Cardiac fibroblast (primary cell): ENCODE measurements at places on chromosomes 12 and 14.

DNA sequence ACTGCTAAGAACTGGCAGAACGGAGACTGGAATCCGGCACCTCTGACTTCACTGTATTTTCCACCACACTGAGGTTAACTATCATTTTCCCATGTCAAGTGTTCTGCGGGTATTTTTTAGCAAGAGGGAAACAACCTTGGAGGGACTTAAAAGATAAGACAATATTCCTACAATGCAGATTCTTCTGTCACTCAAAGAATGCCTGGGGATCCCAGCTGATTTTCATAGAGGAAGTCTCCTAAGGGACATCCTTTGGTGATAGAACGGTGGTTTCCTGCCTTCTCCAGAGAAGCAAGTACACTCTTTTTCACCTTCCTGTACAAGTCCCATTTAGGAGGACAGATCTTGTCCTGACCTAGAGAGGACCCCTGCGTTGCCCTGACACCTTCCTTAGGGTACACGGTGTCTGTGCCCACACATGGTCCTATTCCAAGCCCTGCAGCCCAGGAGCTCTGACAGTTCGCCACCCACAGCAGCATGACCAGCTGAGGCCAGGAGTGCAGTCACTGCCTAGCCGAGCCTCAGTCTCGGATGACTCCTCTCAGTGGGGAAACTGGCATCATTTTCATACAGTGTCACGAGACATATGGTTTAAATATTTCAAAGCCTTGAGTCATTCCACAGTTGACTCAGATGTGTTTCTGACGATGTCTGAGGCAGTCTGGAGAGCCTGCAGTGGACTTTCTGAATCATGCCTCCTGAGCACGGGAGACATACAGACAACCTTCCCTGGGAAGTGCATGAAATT is 181.3 kb upstream of the FKBP4 start:
- DNase-seq, result peak; percentile 90

DNA sequence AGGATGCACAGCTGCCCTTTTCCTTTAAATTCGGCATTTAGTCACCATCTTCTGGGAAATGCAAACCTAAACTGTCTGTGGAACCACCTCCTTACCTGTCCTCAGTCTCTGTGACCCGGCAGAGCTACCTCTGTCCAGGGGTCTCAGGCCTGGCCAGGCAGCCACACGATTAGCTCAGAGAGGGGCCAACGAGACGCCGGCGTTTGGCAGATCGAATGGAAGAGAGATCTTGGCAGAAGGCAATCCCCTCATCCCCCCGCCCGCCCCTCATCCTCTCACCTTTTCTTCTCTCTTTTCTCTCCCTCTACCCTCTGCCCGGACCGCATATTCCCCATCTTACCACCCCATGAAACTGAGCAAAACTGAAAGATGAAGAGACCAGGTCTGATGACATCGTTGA is 101.0 kb downstream of the PIWIL1 start:
- DNase-seq, result no peak

GRCh38 chr14:103538291-103539055 is 9.5 kb downstream of the TRMT61A start:
- DNase-seq, result no peak

DNA sequence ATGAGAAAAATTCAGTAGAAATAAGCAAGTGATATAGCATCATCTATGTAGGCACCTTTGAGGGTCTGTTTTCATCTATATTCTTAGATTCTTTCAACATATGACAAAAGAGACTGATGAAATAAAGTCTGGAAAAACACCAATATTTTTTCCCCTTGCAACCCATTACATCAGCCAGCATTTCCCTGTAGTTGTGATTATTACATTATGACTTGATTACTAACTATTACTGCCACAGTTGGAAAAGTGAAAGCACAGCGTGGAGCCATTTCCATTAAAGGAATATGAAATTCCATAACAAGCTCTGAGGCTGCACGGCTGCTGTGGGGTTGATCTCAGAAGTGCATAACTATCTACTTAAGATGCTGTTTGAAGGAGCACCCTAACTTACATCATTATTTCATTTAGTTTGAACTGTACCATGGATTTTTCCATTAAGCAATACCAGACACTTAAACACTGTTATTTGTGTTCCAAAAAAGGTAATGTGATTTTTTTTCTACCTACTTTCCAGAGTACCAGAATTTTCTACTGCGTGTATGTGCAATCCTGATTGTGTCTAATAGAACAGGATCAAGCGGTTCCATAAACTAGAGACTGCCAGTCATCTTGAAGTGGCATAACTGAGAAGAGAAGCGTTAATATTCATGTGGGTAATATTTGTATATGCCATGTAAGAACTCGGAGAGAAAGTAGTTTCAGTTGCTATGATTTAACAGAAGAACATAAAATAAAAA is 405.5 kb downstream of the MDGA2 start:
- no peak for DNase-seq

DNA sequence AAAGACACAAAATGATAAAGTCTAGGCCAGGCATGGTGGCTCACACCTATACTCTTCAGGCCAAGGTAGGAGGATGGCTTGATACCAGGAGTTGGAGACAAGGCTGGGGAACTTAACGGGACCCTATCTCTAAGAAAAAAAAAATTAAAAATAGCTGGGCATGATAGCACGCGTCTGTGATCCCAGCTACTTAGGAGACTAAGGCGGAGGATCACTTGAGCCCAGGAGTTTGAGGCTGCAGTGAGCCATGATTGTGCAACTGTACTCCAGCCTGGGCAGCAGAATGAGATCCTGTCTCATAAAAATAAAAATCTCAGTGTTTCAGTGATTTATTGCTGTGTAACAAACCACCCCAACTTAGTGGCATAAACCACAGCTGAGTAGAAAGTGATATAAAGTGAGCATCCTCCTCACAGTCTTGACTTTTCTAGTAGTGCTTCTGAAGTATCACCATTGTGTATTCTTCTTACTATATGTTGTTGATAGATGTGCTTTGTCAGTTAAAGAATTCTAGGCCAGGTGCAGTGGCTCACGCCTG is 10.6 kb upstream of the ATF1 start:
- DNase-seq, result no peak

DNA sequence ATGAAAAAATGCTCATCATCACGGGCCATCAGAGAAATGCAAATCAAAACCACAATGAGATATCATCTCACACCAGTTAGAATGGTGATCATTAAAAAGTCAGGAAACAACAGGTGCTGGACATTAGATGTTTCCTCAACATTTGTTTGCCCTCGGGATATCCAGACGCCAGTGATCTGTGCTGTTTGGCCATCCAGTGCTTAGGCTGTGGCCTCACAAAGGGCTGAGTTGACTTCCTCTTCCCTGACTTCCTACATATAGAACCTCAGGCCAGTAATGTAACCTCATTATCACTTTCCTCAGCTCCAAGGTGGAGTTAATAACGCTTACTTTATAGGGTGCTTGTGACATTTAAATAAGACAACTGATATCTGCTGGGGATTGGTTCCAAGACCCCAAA is 51.8 kb downstream of the SLC15A5 start:
- DNase-seq, result no peak

- no peak for DNase-seq
Observed at GRCh38 chr14:90533591-90534021, 136.8 kb downstream of the CALM1 start.

GRCh38 chr12:6118891-6119568 is 5.4 kb downstream of the VWF start:
- DNase-seq, result peak; percentile 22

DNA sequence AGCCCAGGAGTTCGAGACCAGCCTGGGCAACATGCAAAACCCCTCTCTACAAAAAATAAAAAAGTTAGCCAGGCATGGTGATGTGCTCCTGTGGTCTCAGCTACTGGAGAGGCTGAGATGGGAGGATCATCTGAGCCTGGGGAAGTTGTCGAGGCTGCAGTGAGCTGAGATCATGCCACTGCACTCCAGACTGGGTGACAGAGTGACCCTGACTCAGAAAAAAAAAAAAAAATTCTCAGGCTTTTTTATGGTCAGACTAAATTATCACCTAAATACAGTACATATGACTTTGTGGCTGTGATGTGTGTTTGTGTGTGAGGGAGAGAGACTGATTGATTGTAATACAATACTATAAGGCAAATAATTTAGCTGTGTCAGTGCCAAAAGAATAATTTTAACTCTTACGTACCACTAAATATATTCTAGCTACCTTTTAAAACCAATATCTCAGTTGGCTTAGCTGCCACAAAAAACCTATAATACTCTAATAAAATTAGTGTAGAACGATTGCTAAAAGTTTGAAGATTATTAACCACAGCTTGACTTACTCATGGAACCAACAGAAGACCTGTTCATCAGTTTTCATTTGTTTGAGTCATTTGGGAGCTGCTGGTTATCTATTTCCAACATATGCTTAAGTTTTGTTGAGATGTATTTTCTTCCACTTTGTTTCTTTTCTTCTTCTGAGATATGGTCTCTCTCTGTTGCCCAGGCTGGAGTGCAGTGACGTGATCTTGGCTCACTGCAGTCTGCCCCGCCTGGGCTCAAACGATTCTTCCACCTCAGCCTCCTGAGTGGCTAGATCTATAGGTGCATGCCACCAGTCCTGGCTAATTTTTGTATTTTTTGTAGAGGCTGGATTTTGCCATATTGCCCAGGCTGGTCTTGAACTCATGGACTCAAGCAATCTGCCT is 58.0 kb downstream of the DIP2B start:
- DNase-seq, result no peak

DNA sequence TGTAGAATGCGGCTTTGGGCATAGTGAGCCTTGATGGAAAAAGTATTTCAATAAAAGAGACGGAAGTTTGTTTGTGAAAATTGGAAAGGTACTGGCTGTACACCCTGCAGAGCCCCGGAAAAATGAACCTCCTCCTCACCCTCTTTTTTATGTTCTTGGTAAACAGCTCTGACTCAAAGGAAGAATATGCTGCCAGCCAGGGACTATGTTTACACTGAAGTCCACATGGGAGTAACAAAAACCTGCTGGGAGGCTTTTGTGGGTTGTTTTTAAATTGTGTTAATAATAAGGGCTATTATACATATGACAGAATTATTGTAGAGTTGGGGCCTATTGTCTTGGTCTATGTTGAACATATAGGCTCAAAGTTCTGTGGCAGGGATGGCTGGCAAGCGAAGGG is 70.7 kb downstream of the TTC8 start:
- peak; percentile 71 for DNase-seq

DNA sequence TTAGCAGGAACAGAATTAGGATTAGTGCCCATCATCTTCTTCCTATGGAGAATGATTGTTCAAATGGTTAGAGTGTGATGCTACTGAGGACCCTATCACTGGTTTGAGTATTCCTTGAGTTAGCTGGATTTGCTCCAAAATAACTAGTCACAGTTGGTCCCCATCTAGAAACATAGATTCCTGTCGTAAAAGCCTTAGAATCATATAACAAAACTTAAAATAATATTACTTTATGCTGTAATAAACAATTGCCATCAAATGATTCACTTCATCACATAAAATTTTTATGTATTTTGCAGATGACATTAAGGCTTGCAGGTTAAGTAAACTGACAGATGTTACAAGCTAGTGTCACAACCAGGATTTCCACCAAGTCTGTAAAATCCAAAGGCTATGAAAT is 209.8 kb downstream of the CCER1 start:
- DNase-seq, result no peak

DNA sequence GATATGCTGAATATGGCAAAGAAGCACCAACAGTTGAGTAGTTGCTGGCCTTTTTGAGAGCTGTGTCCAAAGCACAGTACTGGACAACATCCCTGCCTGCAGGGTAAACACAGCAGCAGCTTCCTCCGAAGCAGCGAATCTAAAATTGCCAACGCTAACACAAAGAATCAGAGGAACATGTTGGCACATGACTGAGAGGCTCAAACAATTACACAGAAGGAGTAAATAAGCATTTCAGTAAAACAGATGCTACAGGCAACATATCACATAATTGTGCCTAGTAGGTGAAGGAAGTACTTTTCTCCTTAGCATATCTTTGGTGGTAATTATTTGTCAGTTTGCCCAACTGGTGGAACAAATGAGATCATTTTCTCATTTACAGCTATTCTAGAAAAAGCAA is 52.1 kb downstream of the KICS2 start:
- no peak for DNase-seq

DNA sequence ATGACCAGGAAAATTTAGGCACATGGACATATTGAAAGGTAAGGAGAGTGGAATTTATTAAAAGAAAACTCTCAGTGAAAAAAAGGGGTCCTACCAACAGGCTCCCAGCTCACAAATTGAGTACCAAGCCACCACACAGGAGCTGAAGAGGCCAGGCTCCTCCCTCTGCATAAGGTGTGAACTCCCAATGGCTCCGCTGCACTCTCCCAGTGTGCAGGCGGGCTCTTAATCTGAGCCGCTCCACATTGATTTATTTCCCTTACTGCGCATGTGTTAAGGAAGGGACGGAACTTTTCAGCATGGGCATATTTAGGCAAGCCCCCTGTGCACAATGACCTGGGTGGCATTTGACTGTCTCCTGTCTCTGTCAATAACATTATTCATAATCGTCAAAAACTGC is 68.6 kb upstream of the PLEKHG7 start:
- no peak for DNase-seq

- peak; percentile 55 for DNase-seq
Observed at GRCh38 chr12:18723752-18724151, 14.1 kb downstream of the PLCZ1 start.

DNA sequence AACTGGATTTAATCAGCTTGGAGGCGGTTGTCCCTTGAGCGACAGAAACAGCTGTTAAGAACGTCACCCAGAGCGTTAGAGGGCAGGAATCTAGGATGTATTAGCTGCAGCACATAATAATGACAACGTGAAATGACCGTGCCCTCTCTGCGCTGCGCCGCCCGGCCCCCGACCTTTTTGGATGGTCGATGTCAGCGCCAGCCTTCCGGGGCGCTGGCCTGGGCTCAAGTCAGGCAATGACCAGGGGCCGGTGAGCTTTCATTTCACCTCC is 427 bp upstream of the TMEM120B start:
- DNase-seq, result peak; percentile 37

DNA sequence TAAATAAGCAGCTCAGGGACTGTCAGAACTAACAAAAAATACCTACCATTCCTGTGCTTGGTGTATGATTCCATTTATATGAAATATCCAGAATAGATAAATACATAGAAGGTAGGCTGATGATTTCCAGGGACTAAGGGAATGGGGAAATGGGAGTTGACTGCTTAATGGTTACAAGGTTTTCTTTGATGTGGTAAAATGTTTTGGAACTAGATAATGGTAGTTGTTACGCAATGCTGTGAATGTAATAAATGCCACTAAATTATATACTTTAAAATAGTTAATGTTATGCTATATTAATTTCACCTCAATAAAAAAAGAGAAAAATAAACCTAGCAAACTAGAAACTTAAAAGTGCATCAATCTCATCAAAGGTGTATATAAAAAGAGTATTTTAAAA is 41.1 kb downstream of the CEP83 start:
- DNase-seq, result no peak

GRCh38 chr14:60266021-60266937 is 17.3 kb downstream of the PPM1A start:
- peak; percentile 33 for DNase-seq

GRCh38 chr12:131608740-131609690 is 101.9 kb upstream of the SFSWAP start:
- peak; percentile 53 for DNase-seq

- no peak for DNase-seq
Observed at GRCh38 chr12:109999649-109999971, 380 bp downstream of the ANKRD13A start.

- DNase-seq, result no peak
Observed at GRCh38 chr12:7058850-7059395, 1.6 kb upstream of the C1S start.
